Hair follicle dermal papilla cell (primary cell): ENCODE measurements at places on chromosomes 6 and 20. TPM values are rescaled to one million over a fixed set of nuclear protein-coding genes. Genes with fewer than 3 reads are reported as not detected.

The TRERF1 gene
- 7.9 and 10.2 TPM in 2 replicates for total RNA-seq

The CDYL gene
- total RNA-seq = 110 and 129 TPM in 2 replicates

The RREB1 gene
- total RNA-seq = 32.1 and 42.2 TPM in 2 replicates

The PHACTR1 gene
- total RNA-seq = 4.5 and 9.7 TPM in 2 replicates

The SLC22A7 gene
- total RNA-seq = not detected in 2 replicates

The SPDEF gene
- under 0.01 TPM in 1 of 2 replicates, not detected in the other for total RNA-seq

The SLC32A1 gene
- total RNA-seq = not detected in 2 replicates

The PROKR2 gene
- not detected in 2 replicates for total RNA-seq

The ABHD16B gene
- not detected in 2 replicates for total RNA-seq

The CTAGE9 gene
- total RNA-seq = not detected in 2 replicates

The RAET1E gene
- total RNA-seq = 0.49 TPM in 1 of 2 replicates, not detected in the other

The ECT2L gene
- not detected in 2 replicates for total RNA-seq

The HSPA1L gene
- 0.73 and 0.97 TPM in 2 replicates for total RNA-seq

The ZNF184 gene
- 5.3 and 5.7 TPM in 2 replicates for total RNA-seq

The PHF1 gene
- total RNA-seq = 30.7 and 31.0 TPM in 2 replicates

The NKX2-4 gene
- total RNA-seq = not detected in 2 replicates

The ASIP gene
- total RNA-seq = 0.32 TPM in 1 of 2 replicates, not detected in the other

The SLC2A10 gene
- total RNA-seq = 71.3 and 107 TPM in 2 replicates
